Fibroblast of lung (primary cell): ENCODE measurements at places on chromosomes 3 and 15. TPM values are rescaled to one million over a fixed set of nuclear protein-coding genes. Genes with fewer than 3 reads are reported as not detected.

GRCh38 chr15:98177966-98178592 lies 217.6 kb downstream of the ARRDC4 start:
- DNase-seq: peak; percentile 71

Gene DPP8
- 41.1 and 45.4 TPM in 2 replicates for total RNA-seq

GRCh38 chr3:184694716-184695115 lies 17.1 kb downstream of the MAGEF1 start:
- no peak for DNase-seq

Gene ACTRT3
- 3.1 and 6.1 TPM in 2 replicates for total RNA-seq

Gene CEP19
- 3.6 and 4.4 TPM in 2 replicates for total RNA-seq
